ENCODE measurements at places on chromosomes 13 and 19.

DNA sequence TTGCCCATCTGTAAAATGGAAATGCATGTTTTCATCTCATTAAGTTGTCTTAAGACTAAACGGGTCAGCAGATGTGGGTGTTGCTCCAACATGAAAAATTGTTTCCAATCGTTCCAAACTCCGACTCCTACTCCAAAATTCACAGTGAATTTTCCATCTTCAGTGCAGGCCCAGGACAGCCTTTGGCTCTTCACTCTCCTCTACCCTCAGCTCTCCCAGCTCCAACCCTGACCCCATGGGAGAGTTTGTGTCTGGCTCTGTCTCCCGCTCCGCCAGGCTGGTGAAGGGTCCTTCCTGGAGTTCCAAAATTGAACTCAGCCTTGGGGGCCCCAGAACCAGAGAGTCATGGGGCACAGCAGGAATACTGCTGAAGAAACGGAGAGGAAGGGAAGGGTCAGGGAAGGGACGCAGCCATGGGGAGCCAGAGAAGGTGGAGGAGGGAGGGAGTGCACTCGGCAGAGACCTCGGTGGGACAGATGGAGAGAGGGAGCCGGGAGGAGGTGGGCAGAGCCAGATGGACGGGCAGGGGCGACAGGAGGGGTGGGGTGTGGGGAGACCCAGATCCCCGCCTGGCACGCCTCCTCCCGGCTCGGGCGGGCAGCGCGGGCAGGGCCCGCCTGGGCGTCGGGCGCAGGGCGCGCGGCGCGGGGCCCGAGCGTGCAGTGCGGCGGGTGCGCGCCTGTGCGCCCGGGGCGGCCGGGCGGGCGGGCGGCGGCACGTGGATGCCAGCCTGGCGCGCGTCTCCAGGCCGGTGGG lies 45.6 kb downstream of the CELF5 start:
- no peak for DNase-seq

GRCh38 chr19:43422689-43423066 lies 8.0 kb downstream of the TEX101 start:
- no peak for DNase-seq

DNA sequence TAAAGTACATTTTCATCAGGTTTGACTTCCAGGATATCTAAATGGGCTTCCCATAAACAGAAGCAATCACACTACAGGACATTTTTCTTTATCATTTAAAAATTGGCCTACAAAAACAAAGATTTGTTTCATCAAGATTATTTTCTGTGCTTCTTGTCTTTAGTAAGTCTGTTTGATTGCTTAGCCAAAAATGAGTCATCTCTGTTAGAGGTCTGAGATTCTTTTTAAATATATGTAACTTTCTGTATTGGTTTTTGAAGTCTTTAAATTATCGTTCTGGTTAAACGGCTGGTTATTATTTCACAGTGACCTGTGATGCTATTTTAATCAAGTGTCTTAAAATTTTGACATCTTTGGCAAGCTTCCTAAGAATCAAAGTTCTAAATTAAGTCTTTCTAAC lies 62.7 kb downstream of the SLITRK1 start:
- no peak for DNase-seq

GRCh38 chr19:2034729-2035589 lies 16.1 kb downstream of the MKNK2 start:
- DNase-seq, result peak; percentile 82

DNA sequence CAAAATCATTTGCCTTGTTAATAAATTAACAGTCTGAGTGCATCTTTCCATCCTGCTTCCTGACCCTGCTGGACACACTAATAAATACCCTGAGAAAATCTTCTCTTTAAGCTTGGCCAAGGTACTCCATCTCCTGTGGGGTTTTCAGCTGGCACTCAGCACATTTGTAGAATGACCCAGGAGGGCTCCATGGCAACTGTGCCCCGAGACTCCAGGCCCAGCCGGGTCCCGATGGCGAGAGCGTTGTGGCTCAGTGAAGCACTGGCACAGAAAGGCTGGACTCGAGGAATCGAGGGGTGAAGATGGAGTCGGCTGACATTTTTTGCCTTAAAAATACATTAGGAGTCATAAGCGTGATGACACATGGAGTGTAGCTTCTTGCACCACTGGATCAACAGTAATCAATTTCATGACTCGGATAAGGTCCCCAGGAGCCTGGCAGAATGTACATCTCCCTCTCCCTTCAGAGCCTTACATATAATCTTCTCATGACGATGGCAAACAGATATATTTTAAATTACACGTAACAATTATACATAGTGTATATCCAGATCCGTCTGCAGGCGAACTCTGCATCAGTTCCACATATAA lies 85.4 kb downstream of the SLC7A1 start:
- no peak for DNase-seq

GRCh38 chr13:32316501-32316900 lies 1.2 kb downstream of the BRCA2 start:
- no peak for DNase-seq

- DNase-seq, result no peak
These were observed 8.8 kb downstream of the RRAS start for GRCh38 chr19:49631014-49631588.

DNA sequence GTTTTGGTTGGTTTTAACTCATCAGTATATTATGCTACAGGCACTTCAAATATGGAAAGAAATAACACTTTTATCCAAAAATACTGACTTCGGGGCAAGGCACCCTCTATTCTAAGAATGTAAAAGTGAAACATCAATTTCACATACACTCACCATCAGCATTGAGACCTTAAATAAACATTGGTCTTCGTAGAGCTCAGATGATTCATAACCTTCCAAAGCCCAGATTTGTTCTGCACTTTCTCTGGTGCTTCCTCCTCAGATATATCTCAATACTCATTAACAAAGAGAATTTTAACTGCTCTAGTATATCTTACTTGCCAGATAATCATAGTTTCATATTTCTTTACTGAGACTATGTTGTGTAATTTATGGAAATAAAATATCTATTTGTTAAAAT lies 794.3 kb downstream of the LIG4 start:
- no peak for DNase-seq

- DNase-seq, result no peak
These were observed 447.7 kb downstream of the GPC6 start for GRCh38 chr13:93674337-93674755.

All from stimulated activated CD4-positive, alpha-beta T cell treated with anti-CD3 and anti-CD28 coated beads, Interleukin-1b, Interleukin-23, amount 100 ng/mL, for 48 hours (primary cell).